ENCODE measurements at places on chromosomes 5 and 9. TPM values are rescaled to one million over a fixed set of nuclear protein-coding genes. Genes with fewer than 3 reads are reported as not detected.

The NEUROG1 gene
- total RNA-seq: not detected

The CCDC192 gene
- total RNA-seq: not detected

The SEMA4D gene
- total RNA-seq: 19.9 TPM

The ISL1 gene
- total RNA-seq: not detected

The FRMD3 gene
- total RNA-seq: 28.6 TPM

GRCh38 chr5:6633469-6634245 is 417 bp downstream of the SRD5A1 start:
- DNase-seq: no peak

DNA sequence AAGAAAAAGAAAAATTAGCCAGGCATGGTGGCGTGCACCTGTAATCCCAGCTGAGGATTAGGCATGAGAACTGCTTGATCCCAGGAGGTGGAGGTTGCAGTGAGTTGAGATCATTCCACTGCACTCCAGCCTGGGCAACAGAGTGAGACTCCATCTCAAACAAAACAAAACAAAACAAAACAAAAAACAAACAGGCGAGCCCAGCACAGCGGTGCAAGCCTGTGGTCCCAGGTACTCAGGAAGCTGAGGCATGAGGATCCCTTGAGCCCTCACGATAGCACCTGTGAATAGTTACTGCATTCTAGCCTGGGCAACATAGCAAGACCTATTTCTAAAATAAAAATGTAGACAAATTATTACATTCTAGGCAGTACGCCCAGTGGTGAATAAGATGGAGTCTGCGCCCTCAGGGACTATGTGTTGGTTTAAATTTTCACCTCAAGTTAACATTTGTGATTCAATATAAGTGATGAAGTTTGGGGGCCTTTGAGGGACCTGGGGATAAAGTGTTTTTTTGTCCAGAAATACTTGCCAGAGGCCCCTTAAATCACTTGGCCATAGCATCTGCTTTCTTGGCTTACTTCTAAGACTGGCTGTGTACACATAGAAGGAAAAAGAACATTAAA is 3.4 kb upstream of the GAPVD1 start:
- no peak for DNase-seq

DNA sequence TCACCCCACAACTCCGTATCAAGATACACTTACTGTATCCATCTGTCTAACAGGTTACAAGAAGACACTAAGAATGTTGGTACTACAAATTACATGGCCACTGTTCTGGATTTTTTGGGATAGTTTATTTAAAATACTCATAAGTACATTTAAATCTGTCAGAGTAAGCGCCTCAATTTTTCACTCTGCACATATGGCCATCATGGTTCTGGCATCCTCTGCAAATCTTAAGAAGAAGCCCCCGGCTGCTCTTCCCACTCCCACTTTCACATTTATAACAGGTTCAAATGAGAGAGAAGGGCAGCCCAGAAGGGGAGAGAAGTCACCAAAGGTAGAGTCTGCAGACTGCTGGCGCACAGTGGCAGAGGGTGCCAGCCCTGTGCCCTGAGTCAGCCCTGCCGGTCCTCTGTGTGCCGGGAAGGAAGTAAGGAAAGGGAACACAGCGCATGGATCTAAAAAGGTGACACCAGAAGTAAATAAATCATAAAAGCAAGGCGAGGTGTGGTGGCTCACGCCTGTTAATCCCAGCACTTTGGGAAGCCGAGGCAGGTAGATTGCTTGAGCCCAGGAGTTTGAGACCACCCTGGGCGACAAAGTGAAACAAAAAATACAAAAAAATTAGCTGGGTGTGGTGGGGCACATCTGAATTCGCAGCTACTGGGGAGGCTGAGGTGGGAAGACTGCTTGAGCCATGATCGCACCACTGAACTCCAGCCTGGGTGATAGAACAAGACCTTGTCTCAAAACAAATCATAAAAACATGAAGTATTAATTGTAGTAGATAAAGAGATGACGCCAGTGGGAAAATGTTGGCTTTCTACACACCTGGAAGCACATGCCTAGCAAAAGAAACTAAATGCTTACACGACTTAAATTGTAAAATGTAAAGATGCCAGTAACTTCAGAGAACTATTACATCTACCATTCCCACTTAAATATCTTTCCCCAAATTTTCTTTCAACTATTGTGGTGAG is 30.0 kb downstream of the RNF130 start:
- no peak for DNase-seq
